GM03348 (cell line): ENCODE measurements at places on chromosomes 1 and 21.

- no peak for DNase-seq
These were observed 30.0 kb downstream of the MATN1 start for GRCh38 chr1:30693366-30693765.

DNA sequence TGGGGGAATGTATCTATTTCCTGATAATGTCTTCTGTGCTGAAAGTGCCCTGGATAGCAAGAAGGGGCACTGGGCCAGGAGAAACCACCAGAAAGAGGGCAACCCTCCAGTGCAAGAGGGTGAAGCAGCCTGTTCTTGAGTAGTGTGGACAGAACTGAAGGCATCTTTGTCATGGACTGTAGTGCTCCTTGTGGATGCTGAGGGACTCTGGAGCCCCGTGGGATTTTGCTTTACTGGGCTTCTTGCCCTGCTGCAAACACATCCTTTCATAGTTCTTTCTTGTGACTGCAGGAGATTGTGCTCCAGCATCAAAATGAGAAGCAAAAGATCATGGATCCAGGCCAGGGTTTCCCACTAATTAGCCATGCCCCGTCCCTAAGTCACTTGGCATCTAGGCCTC, 300.6 kb downstream of the ZNF326 start:
- no peak for DNase-seq

- DNase-seq = no peak
These were observed 14.0 kb upstream of the MMEL1 start for GRCh38 chr1:2646837-2647236.

GRCh38 chr1:232252546-232253118, 377.3 kb downstream of the SIPA1L2 start:
- no peak for DNase-seq

- no peak for DNase-seq
These were observed at the start of gene MAP3K21 for GRCh38 chr1:233327651-233328141. Gene MAP3K21, plus strand, starts transcription at chr1:233327724. Its CDS starts 305 bp downstream, at chr1:233328029.

DNA sequence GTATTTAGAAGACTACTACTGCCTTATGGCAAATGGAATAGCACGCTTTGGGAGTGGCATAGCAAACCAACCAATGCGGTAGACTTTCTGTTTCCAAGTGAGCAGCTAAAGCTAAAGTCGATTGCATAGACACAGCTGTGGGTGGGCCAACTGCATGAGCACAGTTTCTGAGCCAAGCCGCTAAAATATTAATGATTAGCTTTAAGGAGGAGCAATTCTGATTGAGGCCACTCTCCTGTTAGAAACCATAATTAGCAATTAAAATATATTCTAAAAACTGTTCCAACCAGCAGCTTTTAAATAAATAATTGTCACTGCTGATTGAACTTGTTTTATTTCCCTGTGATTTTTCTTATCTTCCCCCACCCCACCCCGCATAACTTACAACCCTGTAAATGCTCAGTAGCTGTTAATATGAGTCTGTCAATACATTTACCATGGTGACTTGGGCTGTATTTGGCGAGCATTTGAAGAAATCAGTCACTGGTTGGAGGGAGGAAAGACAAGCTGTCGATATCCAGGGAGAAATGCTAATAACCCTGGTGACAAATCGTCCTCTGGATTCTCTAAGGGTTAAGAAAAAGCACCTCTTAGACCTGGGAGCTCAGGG, 32.2 kb downstream of the RNF220 start:
- DNase-seq = no peak

DNA sequence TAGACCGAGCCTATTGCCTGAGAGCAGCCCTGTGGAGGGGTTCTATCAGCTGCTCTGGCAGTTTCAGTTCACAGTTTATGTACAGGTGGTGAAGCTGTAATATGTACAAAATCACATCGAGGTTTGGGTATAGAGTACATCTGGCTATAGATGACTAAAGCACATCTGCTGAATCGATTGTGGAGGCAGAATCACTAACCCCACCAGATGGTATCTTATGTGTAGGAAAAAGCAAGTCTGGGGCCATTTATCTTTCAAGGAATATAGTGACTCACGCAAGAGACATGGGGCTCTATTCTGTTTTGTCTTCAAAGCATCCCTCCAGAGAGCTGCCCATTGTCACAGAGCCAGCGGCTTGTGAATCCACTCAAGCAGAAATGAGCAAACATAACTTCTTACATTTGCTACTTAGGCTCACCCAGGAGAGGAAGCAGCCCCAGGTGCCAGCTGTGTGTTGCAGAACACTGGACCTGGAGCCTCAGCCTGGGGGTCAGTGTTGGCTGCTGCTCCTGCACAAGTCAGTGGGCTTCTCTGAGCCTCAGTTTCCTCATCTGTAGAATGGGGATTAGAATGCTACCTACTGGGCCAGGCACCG, 21.3 kb downstream of the MIIP start:
- DNase-seq = peak; percentile 91

DNA sequence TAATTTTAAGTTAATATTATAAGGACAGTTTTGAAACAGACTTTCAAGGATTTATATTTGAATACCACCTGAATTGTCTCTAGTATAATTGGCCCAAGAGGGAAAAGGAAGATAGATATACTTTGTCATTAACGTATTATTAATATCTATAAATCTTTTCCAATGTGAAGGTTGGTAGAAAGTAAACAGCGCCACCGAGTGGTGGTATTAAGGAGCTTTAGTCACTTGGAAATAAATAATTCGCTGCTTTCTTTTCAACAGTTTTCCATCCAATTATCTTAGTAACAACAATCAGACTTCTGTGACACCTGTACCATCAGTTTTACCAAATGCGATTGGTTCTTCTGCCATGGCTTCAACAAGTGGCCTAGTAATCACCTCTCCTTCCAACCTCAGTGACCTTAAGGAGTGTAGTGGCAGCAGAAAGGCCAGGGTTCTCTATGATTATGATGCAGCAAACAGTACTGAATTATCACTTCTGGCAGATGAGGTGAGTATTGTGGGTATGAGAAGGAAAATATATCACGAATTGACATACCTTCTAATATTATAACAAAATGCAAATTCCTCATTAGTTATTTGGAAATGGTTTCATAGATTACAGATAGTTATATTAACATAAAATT, 37.7 kb downstream of the SH3GLB1 start:
- DNase-seq = peak; percentile 26

- peak; percentile 75 for DNase-seq
These were observed 636 bp upstream of the CAMK2N1 start for GRCh38 chr1:20486457-20487235.

DNA sequence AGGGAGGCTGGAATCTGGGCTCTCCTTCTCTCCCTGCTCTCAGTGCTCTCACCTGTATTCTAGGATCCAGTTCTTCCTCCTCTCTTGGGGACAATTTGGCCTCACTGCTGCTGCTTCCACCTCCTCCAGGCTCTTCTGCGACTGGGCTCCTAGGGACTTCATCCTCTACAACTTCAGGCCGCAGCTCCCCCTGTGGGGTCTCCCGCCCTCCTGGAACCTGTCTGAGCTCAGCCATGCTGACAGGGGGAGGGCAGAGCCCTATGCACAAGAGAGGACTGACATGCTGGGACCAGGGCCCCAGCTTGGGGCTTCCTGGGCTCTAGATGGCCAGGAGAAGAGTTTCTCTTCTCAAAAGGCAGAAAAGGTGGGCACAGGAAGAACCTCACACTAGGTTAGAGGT, 1.0 kb downstream of the SH3BP5L start:
- DNase-seq = no peak

DNA sequence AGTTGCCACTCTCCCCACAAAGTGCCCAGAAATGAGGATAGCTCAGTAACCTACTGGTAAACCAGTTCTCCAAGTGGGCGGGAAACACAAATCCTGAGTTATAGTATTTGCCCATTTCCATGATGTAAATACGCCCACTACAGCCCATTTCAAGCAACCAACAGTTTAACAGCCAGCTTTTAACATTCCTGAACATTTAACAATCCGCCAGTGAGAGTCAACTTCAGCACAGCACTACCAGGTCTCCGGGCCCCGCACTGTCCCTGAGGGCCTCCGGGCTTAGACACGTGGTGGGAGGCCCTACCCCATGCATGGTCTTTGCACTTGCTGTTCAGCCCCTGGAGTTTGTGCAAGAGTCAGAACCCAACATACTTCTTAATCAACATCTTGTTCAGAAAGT, 132.0 kb upstream of the CTTNBP2NL start:
- DNase-seq = no peak

DNA sequence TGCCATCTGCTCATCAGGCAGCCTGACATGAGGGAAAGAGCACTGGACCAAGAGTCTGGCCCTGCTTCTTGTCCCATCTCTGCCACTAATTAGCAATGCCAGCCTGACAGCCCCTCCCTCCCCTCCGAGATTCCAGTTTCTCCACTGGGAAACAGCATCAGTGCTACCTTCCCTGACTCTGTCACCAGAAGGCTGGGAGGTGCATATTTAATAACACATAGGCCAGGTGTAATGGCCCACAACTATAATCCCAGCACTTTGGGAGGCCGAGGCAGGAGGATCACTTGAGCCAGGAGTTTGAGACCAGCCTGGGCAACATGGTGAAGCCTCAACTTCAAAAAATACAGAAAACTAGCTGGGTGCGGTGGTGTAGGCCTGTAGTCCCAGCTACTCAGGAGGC, 41.2 kb upstream of the ZBTB40 start:
- no peak for DNase-seq

DNA sequence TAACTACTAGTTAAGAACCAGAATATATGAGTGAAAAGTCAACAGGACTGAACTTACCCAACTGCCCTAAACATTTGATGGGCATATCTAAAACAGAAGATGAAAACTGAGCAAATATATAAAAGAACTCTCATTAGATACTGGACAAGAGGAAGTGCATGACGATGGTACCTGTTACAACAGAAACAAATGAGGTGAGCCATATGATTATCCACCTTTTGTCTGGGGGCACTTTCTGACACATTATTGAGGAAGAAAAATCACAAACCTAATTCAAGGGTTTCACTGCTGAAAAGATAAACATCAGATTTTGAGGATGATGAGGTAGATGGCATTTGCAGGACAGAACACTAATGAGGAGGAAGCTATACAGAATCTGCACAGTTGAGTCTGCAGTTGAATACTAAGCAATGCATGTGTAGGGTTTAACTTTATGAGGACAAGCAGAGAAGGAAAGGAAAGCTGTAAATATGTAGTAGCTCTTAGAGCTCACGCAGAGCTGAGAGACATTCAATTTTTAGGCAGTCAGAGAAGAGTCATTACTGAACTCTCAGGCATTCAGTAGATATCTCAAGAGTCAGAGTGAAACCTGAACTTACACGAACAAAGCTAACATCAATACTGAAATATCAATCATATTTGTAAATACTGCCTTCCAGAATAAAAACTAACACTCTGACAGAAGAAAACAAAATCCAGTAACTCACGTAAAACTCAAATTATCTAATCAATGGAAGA, 262.1 kb downstream of the AKT3 start:
- no peak for DNase-seq

DNA sequence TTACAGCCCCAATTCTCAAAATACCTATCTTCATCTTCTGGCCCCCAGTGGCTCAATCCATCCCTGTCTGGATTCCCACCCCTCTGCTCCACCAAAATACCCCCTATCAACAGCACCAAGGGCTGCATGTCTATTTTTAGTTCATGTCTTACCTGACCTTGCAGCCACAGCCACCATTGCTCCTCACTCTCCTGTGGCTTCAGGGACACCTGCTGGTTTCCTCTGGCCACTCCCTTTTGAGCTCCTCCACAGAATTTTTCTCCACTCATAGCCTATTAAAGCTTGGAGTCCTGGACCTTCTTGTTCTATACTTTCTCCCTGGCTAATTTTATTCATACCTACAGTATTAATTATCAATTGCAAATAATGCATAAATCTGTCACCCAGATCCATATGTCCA, 125.3 kb upstream of the NGF start:
- DNase-seq = no peak

- peak; percentile 49 for DNase-seq
These were observed 27.8 kb upstream of the HYI start for GRCh38 chr1:43481491-43481890.

GRCh38 chr1:164559342-164560051, 513 bp downstream of the PBX1 start:
- DNase-seq = peak; percentile 39

DNA sequence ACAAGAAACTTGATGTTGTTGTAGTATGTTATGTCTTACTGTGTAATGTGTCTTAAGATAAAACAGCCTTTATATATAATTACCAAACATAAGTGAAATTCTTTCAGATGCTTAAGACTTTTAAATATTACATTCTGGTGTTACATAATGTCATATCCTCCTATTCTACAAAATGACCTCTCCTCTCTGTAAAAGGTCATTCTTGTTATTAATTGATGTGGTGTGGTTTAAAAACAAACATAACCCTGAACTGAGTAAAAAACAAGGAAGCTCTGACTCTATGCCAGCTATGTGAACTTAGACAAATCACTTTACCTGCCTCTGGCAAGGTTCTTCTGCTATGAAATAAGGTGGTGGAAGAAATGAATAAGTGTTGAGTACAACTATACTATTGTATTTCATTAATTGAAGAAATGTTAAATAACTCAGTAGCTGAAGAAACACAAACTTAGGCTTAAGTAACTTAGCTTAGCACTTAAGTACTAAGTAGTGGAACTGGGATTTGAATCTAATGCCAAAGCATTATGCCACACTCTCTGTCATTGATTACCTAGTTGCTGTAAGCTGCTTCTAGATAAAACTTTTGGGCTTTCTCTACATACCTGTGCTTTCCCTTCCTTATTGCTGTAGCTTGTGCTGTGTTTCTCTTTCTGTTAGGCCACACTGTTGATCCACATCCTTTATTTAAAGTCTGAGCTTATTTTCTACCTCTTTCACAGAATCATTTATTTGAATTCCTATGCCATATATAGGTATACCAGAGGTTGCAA, 859 bp upstream of the ANGPTL1 start:
- no peak for DNase-seq

- no peak for DNase-seq
These were observed 46.1 kb upstream of the MTF2 start for GRCh38 chr1:93033029-93033428.

GRCh38 chr1:33147275-33147996, 34.4 kb downstream of the TRIM62 start:
- DNase-seq = no peak

DNA sequence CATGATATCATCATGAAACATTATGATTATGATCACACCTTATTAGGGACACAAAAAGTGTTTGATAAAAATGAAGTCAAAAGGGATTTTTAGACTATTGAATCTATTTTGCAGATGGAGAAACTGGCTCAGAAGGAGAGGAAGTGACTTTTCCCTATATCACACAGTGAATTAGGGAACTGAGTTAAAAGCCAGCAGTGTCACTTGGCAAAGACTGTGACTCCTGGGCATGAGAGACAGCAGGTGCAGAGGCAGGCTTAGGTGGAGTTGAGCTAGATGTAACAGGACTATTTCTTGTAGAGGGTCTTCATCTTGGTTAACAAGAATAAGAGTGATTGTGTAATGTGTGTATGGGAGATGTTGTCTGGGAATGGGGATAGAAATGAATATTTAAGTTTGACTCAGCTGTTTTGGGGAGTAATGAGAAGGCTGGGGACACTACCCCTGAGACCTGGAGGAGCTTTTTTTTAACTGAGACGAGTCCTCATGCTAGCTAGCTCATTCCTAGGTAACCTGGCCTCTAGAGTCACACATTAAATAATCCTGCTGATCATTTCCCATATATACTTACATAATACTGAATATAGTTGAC, 1.0 kb upstream of the CD84 start:
- DNase-seq = no peak
